ENCODE measurements at places on chromosomes 16 and 17.

DNA sequence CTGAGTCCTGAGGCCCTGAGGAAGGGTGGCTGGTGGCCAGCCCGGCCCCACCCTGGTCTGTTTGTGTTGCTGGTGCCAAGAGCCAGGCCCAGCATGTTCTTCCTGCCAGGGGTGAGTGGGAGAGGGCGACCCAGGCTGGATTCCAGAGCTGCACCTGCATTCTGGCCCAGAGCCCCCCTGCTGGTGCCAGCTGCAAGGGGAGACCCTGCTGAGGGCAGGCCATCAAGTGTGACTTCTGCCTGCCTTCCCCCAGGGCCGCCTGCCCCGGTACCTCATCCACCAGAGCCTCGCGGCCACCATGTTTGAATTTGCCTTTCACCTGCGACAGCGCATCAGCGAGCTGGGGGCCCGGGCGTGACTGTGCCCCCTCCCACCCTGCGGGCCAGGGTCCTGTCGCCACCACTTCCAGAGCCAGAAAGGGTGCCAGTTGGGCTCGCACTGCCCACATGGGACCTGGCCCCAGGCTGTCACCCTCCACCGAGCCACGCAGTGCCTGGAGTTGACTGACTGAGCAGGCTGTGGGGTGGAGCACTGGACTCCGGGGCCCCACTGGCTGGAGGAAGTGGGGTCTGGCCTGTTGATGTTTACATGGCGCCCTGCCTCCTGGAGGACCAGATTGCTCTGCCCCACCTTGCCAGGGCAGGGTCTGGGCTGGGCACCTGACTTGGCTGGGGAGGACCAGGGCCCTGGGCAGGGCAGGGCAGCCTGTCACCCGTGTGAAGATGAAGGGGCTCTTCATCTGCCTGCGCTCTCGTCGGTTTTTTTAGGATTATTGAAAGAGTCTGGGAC lies 2.4 kb upstream of the TCAP start:
- DNase-seq: no peak

DNA sequence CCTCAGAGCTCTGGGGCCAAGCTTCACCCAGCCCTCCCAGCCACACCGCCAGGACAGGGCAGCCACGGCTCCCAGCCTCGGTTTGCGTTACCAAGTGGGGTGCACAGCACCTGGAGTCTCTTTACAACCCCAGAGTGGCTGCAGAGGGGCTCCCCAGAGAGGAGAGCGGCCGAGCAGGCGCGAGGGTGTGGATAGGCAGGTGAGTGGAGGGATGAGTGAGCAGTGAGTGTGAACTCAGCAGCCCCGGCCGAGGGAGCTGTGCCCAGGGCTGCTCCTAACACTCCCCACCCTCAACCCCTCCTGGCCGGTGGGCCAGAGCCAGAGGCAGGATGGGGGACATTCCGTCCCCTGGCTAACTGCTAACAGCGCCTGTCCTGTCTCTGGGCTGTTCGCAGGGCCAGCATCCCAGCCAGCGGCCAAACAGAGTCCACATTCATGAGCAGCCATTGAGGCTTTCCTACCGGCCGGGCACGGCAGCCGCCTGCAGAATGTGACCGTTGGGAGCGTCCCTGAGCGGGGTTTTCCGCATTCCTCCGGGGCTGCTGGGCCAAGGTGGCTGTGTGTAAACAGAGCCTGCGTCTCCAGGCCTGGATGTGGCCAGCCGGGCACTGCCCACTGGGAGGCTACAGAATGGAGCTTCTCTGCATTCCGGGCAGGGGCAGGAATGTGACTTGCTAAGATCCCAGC lies 5.3 kb downstream of the ZNF469 start:
- DNase-seq: peak; percentile 41

DNA sequence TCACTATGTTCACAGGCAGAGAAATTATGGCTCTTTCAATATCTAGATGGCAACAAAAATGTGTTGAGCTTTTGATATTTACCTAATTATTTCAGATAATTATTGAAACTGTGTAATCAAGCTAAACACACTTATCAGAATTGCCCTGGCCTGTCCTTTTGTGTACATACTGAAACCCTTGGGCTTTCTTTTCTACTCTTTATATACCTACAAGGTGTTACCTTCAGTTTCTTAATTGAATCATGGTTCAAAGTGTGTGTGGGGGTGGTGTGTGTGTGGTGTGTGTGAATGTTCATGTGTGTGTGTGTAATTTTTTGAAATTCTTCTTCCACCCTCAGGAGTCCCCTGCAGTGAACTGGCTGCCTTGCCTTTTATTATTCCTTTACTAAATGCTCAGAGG lies 506.8 kb upstream of the SOX9 start:
- no peak for DNase-seq

DNA sequence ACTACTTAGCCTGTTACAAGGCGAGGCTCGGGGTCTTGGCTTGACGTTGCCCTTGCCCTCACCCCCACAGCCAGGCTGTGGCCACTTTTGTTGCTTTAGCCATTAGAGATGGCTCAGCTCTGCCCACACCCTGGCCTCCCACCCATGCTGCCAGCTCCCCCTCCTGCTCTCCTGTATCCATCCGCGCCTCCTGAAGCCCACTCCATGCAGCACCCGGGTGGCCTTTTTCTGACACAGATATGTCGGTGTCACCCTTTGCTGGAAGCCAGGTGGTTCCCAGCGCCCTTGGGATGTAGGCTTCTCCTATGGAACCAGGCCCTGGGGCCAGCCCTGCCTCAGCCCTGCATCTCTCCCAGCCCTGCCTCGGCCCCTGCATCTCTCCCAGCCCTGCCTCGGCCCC lies 9.7 kb downstream of the TSC2 start:
- DNase-seq: no peak

DNA sequence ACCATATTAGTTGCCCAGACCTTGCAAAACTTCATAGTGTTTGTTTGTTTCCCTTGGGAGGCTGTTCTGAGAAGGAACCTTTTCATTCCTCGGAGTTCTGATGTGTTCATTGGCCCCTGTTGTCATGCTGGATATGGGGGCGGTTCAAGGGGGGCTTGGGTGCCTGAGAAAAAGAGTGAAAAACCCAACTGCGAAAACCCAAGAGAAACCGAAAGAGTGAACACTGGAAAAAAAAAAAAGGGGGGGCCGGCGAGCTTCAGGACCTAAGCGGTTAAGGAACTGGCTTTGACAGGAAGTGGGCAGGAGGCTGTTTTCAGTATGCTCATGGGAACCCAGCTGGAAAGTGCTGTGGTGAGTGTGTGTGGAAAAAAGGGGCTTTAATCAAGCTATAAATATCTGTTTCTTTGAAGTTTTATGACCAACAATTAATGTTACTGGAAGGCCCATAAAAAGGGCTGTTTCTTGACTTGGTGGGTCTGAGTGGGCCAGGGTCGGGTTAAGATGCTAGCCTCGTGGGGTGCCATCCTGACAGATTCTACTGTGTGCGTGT lies 510.7 kb downstream of the MAF start:
- no peak for DNase-seq

DNA sequence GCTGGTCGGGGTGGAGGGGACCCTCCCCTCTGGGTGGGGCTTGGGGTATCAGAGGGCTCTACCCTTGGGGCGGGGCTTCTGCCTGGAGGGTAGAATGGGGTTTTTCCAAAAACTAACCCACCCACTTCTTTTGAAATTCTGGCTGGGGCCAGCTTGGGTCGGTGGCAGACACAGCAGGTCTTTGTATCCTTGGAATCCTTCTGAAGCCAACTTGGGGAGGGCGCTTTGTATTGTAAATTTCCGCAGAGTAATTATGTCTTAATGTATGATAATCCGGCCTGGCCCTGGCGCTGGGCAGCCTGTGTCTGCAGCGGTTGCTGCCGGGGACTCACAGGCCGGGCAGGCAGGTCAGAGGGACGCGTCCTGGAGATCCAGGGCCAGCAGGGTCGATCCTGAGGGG lies 33.9 kb upstream of the GSE1 start:
- DNase-seq: no peak

- DNase-seq: no peak
Measured at GRCh38 chr17:68613739-68614298, 12.7 kb upstream of the FAM20A start.

- DNase-seq: no peak
Measured at GRCh38 chr16:8691728-8692127, 17.3 kb downstream of the ABAT start.

DNA sequence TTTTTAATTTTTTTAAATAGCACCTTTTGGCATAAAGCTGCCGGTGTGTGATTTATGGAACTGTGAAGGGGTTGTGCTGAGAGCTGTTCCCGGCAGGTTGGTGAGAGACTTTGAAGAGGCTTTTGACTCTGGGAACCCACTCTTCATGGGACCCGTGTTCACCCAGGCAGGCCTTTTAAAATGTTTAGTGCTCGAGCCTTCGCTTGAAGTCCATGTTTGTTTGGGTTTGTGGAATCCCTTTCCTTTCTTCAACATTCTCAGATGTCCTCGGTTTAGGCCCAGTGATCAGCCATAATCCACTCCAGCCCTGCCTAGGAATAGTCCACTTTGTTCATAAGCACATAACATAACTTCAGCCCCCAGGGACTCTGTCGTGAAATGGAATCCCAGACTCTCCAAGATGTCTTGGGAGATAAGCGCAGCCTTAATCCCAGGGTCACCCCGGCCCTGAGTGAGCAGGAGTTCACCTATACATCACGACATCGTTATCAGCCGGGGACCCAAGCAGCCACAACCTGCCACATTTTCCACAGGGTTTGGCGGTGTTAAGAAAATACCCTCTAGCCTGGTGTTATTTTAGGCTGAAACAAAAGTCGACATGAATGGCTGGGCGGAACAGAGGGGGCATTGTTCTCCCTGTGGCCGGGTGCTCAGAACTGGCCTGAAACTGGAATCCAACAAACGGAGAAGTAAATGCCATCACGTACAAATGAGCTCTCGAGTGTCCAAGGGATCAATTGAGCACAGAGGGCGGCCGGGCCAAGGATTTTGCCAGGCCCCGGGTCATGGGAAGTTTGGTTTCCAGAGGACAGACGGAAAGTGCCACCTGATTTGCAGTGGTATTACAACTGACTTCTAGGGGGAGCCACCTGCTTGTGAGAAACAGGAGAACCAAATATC lies 145.7 kb upstream of the IRX3 start:
- DNase-seq: no peak

DNA sequence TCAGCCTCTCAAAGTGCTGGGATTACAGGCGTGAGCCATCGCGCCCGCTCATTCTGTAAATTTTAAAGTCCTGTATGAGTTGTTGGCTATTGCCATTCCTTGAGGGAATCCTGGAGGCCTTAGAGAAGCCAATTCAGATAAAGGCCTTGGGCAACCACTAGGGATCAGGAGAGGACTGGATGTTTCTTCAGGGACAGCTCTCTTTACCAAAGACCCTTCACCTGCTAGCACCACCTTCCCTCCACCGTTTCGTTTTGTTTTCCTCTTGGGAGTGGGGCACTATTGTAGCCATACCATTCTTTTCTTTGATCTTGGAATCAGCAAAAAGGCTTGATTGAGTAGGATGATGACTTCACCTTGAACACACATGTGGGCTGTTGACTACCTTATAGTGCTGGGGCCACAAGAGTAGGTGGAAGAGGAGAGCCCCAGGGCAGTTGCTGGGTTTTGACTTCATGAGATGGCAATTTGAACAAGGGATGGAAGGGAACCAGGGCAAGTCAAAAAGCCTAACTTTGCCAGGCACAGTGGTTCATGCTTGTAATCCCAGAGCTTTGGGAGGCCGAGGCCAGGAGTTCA lies 7.0 kb upstream of the ANKRD40CL start:
- DNase-seq: no peak

DNA sequence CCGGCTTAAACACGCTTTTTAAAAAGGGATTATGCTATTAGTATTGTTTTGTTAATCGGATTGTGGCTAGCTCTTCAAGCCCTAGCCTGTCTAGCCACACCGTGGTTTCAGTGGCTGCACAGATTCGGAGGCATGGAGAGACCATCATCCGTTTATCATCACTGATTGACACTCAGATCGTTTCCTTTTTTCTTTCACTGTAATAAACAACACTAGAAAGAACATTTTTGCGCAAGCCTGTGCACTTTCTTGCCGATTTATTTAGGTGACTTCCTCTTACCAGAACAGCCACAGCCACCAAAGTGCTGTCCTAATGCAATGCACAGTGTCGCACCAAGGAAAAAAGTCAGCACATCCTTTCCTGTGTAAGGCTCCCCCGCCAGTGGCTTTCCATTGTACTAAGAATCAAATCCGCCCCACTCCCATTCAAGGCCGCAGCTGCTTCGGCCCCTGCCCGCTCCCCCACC lies 78.2 kb downstream of the CRISPLD2 start:
- no peak for DNase-seq

DNA sequence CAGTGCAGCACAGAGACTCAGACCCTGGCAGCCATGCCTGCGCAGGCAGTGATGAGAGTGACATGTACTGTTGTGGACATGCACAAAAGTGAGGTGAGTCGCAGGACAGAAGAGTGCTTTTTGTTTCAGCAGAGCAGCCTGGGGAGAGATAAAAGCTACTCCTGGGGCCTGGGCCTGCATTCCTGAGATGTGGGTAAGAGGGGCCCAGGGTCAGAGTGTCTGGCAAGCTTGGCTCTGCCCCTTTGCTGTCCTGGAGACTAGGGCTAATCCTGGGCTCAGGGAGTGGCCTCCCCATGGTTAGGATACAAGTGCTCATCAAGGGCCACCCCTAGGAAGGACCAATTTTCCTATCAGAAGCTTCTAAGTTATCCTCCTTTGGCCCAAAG lies 4.8 kb upstream of the ERBB2 start:
- DNase-seq: no peak

DNA sequence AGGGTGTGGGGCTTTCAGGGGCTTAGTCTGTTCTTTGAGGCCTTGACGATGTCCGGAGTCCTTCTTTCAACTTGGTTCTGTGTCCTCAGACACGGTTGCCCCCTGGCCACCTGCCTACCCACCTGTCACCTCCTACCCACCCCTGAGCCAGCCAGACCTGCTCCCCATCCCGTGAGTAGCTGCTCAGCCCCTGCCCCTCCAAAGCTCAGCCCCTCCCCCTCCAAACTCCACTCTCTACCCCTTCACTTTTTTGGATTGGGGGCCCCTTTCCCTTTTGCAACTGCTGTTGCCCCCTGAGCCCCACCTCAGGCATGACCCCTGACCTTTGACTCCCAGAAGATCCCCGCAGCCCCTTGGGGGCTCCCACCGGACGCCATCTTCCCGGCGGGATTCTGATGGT lies 1.2 kb downstream of the LAT start:
- DNase-seq: no peak

DNA sequence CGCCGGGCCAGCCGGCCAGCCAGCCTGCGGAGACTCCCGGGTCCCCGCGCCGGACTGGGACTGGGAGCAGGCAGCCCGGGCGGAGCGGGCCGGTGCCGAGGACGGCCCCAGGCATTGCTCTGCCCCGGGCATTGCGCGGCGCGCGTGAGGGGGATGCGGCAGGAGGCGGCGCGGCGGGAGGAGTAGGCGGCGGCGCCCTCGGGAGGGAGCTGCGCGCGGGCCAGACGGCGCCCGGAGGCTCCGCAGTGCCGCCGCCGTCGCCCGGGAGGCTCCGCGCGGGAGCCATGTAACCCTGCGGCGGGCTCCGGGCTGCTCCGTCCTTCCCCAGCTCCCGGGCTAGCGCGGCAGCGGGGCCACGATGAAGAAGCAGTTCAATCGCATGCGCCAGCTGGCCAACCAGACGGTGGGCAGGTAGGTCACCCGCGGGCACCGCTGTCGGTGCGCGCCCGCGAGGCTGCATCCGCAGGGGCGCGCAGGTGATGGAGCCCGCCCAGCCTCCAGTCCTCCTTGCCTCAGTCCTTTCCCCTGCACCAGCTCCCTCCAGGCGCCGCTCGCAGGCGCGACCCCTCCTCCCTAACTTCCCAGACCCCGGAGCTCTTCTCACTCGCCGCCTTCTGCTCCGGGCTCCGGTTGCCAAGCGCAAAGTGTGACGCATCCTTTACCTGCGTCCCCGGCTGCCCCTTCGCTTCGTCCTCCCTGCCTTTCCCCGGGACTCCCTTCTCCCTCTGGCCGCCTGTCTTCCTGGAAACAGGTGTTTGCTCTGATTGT lies at the start of gene ARHGAP44:
ARHGAP44 (plus strand) TSS at position 18 of the 768 bp plus-strand sequence; CDS start at position 359, 341 bp downstream.
- no peak for DNase-seq
